Stimulated activated CD8-positive, alpha-beta memory T cell treated with anti-CD3 and anti-CD28 coated beads, Interleukin-4, amount 100 ng/mL, for 4 hours (primary cell): ENCODE measurements at places on chromosomes 5 and 9.

DNA sequence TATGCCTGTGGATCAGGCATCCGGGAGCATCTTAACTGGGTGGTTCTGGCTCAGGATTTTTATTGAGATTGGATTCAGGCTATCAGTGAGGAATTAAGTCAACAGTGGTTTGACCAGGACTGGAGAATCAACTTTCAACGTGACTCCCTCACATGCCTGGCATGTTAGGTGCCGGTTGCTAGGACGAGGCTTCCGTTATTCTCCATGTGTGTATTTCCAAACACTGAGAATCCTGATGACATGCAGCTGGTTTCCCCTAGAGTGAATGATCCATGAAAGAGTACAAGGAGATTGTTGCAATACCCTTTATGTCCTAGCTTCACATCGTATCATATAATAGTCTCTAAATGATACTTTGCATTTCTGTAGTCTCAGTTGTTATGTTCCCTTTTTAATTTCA lies 529.2 kb downstream of the ANXA1 start:
- no peak for DNase-seq

GRCh38 chr5:125120012-125120411 lies 373.6 kb upstream of the ZNF608 start:
- no peak for DNase-seq

GRCh38 chr5:95424526-95424925 lies 33.4 kb downstream of the FAM81B start:
- no peak for DNase-seq

- no peak for DNase-seq
Measured at GRCh38 chr5:123720955-123721354, 209.0 kb downstream of the CSNK1G3 start.

- DNase-seq = no peak
Measured at GRCh38 chr5:139395844-139396640, 1.1 kb upstream of the PROB1 start.

DNA sequence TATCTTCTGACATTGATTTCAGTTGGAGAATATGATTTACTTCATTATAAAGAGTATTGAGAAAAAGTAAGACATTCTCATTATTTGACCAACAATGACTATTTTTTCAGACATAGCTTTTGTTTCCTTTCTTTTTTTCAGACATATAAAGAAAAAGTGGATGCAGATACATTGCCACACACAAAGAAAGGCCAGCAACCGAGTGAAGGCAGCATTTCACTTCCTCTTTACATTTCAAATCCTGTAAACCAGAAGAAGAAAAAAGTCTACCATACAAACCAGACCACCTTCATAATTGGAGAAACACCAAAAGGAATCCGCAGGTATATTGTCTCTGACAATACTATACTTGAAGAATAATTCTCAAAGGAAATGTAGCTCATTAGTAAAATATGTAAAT lies 128.9 kb downstream of the ERCC6L2 start:
- no peak for DNase-seq

DNA sequence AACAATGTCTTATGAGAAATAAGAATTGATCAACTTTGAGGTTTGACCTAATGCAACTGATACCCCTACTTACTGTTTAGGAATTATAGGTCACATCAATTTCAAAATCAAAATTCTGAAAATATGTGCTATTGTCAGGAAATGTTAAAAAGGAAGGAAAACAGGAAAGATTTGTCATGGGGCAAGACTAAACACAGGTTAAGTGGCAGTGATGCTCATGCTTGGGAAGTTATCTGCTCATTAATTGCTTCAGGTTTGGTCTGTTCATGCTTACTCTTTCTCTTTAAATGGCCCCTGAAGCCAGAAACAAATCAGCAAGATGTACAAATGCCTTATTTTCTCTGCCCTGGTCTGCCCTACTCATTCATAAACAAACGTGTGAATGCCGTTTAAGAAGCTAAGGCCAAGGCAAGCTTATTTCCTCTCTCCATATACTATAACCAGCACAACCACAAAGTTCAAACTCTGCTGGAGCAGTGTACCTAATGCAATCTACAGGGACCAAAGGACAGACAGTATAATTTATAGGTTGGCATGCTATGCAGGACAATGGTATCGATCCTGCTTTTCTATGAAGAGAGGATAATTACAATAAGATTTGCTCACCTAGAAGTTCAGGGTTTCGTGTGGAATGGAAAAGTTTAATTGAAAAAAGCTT lies 177.2 kb downstream of the GNAQ start:
- no peak for DNase-seq

- DNase-seq = no peak
Measured at GRCh38 chr9:117783828-117784227, 79.6 kb downstream of the TLR4 start.

DNA sequence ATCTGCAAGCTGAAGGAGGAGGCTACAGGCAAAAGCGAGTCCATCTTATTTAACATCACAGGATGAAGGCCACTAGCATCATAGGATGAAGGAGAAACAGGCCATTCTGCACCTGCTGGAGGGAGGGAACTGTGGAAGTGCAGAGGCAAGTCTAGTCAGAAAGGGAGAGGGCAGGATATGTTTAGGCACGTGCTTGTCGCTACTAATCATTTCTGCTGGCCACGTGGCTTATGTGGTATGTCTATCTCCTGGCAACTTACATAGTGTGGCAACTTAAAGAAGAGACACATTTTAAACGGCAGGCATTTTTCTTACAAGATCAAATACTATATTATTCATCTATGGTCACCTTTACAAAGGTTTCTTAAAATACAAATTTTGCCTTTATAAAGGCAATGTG lies 74.0 kb downstream of the GNAQ start:
- DNase-seq = no peak

DNA sequence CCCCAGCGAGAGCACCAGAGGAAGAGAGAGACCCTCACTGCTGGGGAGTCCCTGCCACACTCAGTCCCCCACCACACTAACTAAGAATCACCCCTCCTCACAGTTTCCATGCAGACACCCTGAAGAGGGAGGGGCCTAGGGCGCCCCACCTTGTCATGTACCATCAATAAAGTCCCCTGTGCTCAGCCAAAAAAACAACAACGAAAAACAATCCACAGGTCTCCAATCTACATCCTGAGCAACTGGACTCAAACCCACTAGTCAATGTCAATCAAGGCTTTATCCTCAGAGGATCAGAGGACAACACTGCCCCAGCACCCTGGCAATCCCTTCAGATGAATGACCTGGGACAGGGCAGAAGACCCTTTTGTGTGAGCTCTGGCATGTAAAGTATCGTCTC lies 210.1 kb upstream of the MSX2 start:
- no peak for DNase-seq

- DNase-seq = no peak
Measured at GRCh38 chr5:179187681-179188575, 127.8 kb downstream of the ZNF354C start.

GRCh38 chr5:14628346-14628745 lies 36.2 kb upstream of the OTULIN start:
- peak; percentile 24 for DNase-seq

GRCh38 chr9:70924380-70924779 lies 197.0 kb downstream of the TRPM3 start:
- no peak for DNase-seq

GRCh38 chr5:21672360-21672759 lies 1180.8 kb downstream of the CDH12 start:
- DNase-seq = no peak

- no peak for DNase-seq
Measured at GRCh38 chr9:22228542-22228941, 218.1 kb upstream of the DMRTA1 start.

DNA sequence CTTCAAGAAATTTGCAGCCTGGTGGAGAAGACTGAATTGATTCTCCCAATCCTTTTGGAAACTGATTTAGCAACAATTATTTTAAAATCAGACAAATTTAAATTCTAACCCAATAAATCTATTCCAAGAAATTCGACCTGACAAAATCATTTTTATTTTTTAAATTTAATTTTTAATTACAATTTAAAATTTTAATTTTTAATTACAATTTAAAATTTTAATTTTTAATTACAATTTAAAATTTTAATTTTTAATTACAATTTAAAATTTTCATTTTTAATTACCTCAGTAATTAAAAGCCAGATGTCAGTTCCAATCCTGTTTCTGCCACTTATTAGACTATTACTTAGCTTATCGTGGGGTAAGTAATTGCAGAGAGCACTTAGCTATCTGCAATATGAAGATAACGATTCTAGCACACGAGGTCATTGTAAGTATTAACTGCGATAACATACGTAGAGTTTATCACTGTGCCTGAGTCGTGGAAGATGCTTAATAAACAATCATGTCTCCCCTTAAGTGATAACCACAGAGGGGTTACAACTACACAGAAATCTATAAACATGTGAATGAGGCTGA lies 346.4 kb upstream of the SLC24A2 start:
- no peak for DNase-seq

- DNase-seq = no peak
Measured at GRCh38 chr9:87675906-87676515, 49.9 kb upstream of the CTSL start.

DNA sequence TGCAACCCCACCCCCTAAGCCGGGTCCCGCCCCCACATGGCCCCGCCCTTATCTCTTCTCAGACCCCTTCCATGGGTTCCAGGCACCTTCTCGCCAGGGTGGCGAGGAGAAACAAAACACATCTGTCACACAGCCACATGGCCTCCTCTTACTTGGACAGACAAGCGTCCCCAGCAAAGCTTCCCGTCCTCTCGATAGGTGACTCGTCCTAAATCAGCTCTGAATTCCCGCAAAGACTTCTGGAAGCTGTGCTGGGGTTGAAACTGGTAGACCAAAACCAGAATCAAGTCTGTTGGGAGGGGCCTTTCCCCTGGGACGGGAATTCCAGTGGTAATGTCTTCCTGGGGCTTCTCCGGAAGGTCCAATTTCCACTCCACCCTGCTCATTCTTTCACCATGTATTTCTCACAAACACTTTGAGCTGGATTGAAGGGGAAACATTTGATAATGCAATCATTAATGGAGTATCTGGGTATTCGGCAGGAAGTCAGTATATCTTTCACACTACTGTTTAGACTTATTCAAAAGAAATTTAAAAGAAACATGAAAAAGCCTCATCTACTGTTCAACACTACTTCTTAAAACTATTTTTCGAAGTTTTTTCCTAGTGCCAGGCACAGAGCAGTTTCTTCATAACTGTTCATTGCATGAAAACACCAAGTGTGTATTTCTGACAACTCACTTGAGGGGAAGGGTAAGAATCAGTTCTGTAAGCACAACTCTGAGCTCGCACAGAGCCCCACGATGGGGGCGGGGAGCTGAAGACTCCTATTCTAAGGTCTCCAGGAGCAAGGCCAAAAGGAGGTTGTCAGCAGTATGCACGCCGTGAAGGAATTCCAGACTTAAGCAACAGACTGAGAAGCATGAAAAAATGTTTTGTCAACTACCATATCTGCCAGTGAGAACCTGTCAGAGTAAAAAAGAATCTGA lies 644 bp upstream of the CTNNAL1 start:
- DNase-seq = no peak

DNA sequence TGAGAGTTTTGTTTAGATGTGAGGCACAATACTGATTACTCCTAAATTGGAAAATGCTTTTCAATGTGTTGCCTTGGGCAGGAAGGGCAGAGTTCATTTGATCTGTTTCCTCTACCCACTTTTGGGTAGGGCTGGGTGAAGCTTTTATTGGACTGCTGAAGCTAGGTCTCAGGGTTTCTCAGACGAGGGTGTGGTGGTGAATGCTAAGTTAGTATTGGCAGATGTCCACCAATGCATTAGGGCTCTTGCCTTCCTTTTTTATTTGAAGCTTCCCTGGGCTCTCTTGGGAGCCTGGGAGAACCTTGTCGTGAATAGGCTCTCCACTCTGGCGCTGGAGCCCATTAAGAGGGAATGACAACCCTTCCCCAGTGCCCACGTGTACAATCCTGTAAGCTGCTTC lies 23.1 kb downstream of the SPTAN1 start:
- DNase-seq = no peak

- no peak for DNase-seq
Measured at GRCh38 chr9:129237803-129238202, 59.7 kb upstream of the IER5L start.

GRCh38 chr9:77980622-77981021 lies 51.0 kb downstream of the GNAQ start:
- DNase-seq = no peak

GRCh38 chr9:98193336-98193944 lies 1.0 kb upstream of the CORO2A start:
- DNase-seq = no peak

- no peak for DNase-seq
Measured at GRCh38 chr5:127702926-127703561, at the start of gene CCDC192. TSS of gene CCDC192 (plus strand) at chr5:127703391. CDS start at chr5:127703446, 55 bp downstream.

- DNase-seq = no peak
Measured at GRCh38 chr5:172785429-172786088, 14.6 kb upstream of the DUSP1 start.

DNA sequence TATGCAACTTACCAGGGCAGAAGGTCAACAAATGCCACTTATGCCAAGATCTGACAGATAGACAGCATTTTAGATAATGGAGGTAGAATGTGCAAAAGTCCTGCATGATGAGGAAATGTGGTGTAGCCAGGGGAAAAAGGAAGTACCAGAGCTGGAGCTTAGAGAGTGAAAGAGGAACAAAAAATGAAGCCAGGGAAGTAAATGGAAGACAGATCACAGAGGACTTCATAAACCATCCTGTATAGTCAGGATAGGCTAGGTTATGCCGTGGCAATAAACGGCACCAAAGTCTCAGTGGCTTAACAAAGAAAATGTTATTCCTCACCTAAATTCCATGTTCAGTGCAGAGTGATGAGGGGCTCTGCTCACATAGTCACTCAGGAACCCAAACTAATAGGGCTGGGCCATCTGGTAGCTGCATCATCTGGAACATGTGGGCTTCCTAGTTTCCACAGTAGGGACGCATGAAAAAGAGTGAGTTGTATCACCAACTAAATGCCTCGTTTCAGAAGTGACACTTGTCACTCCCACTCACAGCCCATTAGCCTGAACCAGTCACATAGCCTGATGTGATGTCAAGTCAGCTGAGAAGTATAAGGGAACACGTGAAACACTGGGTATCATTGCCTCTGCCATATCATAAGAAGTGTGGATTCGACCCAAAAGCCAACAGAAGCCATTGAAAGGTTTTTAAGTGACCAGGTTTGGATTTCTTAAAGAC lies 70.3 kb downstream of the SH3RF2 start:
- DNase-seq = no peak

DNA sequence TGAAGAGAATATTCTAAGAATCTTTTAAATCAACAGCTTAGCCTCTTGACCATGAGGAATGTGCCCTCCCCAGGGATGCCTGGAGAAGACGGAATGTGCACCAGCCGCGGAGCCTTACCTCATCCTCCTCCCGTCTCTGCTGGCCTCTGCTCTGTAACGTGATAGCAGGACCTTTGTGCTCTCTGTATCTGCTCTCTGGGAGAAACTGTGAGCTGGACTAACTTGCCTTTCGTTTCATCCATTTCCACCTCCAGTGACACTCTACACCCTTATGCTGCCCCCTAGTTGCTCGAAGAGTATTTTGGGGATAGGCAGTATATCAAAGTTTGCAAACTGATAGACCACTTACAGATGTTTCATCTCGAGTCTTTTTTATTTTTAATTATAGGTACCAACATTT lies 141.4 kb downstream of the NPR3 start:
- no peak for DNase-seq

GRCh38 chr9:77764894-77765780 lies 117.0 kb upstream of the GNA14 start:
- no peak for DNase-seq
